Stimulated activated CD4-positive, alpha-beta T cell treated with anti-CD3 and anti-CD28 coated beads, Interleukin-4, amount 100 ng/mL, for 48 hours (primary cell): ENCODE measurements at places on chromosomes 5 and 9.

- no peak for DNase-seq
Measured at GRCh38 chr5:71969460-71969859, 137.8 kb upstream of the MAP1B start.

DNA sequence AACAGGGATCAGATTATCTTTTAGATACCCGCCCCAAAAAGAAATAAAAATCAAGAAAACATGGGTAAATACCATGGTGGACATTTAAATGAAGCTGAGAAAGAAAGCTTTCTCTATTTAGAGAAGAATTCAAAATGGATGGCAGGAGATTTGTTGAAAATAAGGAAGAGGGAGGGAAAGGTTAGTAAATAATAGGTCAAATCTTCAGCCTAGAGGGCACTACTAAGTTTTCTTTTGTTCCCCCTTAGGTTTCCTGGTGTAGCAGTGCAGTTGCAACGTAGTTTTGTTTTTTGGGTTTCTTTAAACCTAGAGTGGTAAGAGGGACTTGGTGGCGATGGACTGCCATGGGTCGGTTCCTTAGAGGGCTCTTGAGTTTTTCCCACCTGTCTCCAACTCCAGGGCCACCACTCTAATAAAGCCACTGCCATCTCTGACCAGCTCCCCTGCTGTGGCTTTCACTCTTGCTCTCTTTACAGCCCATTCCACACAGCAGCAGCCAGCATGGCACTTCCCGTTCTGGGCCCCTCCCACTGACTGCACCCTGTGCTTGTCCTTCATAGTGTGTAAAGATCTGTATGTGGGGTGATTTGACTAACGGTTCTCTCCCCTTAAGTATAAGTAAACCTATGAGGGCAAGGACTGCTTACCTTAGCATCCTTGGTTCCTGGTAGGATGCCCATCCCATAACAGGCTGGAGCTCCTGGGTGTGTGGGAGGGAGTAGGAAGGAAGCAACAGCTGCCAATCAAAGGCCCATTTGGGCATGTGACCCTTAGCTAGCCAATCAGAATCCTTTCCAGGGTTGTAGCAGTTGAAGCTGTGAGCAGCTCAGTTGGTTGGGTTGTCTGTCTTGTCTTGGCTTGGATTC is 118.3 kb downstream of the SLC1A3 start:
- DNase-seq = peak; percentile 23

GRCh38 chr9:2178034-2178734 is 163.0 kb downstream of the SMARCA2 start:
- DNase-seq = no peak

GRCh38 chr9:31153250-31153840 is 1231.1 kb upstream of the ACO1 start:
- DNase-seq = no peak

- no peak for DNase-seq
Measured at GRCh38 chr9:130008538-130008937, 34.5 kb downstream of the FNBP1 start.

- DNase-seq = no peak
Measured at GRCh38 chr9:7363777-7364477, 435.7 kb downstream of the DMAC1 start.

- DNase-seq = peak; percentile 2
Measured at GRCh38 chr9:79759460-79759859, 187.7 kb downstream of the TLE4 start.

DNA sequence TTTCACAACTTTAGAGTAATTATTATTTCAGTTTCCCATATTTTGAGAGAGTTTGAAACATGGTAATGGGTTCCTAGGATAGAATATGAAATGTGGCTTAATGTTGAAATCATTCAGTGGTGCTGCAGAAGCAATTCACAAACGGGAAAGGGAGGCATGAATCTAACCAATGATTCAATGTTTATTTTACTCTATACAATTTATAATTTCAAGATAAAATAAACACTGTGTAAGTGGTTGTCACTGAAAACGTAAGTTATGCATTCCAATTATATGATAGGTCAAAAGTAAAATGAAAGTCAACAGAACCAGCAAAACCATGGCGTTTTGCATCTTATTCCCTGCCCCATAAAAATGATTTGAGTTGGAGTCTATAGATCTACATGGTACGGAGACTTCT is 1207.1 kb upstream of the CDH18 start:
- DNase-seq = no peak

DNA sequence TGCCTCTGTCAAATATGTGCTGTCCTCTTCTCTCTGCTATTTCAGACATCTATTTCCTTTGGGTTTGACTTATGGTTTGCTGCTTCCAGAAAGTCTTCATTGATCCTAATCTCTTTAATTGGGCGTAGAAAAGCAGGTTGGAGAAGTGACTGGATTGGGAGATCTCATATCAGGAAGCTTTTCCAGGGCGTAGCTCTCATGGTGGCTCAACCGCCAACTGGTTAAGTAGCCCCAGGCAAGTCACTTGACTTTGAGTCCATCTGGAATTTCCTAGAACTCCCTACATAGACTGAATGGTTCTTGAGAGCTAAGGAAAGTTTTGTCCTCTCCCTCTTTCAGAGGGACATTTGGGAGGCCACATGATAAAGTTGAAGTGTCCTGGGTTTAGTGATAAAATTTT is 192.3 kb upstream of the GLRA1 start:
- DNase-seq = no peak

DNA sequence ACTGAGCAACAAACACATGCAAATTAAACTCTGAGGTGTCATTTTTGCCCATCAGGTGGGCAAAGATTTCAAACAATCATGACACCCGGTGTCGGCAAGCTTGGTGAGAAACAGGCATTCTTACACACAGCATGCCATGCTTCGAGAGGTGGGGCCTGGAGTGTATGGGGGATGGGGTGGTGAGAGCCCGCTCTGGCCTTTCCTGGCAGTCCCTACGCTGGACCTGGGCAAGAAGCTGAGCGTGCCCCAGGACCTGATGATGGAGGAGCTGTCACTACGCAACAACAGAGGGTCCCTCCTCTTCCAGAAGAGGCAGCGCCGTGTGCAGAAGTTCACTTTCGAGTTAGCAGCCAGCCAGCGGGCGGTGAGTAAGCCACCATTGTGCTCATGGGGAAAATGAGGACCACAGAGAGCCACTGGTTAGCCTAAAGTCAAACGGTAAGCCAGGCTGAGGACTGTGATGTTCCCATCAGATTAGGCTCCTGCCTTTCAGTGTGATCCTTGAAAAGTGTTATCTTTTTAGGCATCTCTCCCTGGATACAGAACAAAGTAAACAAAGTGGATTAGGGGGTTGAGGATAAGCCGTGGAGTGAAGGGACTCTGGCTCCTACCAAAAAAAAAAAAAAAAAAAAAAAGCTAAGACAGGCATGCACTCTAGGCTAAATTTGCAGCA is 9.4 kb downstream of the MYOZ3 start:
- DNase-seq = no peak

DNA sequence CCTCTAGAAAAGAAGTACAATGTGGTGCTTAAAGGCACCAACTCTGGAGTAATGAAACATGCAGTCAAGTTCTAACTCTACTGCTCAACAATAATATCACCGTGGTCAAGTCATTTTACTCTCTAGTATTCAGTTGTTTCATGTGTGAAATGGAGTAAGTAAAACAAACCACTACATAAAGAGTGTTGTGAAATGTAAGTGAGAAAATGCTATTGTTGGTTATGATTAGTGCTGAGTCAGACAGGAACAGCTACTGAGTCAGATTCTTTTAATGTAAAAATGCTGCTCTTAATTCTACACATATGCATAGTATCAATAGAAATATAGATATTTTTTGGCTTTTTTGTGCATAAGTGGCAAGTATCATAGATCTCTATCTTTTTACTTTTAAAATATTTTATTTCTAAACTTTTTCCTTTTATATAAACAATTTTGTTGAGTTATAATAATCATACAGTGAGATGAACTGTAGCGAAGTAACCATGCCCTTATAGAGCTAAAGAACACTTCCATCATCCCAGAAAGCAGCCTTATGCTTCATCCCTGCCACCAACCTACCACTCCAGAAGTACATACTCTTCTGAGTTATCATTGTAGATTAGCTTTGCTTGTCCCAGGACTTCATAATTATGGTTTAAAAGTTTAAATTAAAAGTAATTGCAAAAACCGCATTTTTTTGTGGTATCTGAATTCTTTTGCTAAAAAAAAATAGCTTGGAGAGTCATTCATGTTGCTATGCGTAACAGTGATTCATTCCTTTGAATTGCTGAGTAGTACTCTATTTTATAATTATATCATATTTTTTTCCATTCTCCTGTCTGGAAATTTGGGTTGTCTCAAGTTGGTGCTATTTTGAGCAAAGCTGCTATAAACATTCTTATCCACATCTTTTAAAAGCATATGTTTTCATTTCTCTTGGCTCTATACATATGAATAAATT is 548.2 kb upstream of the CLINT1 start:
- DNase-seq = no peak
